ENCODE measurements at places on chromosomes 2 and 18.

GRCh38 chr2:142722569-142722968 is 154.9 kb upstream of the KYNU start:
- DNase-seq = no peak

- no peak for DNase-seq
Observed at GRCh38 chr2:195683174-195683573, 26.1 kb downstream of the SLC39A10 start.

DNA sequence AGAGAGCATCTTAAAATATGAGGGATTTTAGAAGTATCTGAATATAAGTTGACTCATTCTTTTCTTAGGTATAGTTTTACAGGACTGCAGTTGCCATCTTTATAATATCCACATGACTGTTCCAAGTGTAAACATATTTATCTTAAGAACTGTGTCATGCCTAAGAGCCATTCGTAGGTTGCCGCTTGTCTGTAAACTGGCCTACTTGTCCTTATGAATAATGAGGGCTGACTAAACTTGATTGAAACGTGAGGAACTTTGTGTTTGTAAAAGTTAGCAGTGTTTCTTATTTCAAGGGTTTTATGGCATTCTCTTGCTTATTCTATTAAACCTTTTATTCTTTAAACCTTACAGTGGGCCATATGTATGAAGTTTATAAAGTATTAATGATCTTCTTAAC is 99.6 kb downstream of the MAP3K20 start:
- no peak for DNase-seq

DNA sequence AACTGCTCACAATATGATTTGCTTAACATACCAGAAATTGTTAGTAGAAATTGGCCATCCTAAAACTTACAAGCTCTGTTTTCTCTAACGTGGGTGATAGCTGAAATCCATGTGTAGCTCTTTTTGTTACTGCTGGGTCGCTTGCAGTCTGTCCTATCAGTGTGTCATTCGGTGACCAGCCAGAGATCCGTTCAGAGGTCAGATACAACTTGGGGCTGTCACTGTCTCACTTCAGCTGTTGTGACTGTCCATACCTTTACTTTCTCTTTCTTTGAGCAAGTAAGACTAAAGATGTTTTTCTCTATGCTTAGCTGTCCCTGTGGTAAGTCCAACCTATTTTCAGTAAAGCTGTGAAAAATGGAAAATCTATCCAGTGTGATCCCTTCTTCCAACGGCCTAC is 282.9 kb upstream of the KCNH7 start:
- DNase-seq = no peak

DNA sequence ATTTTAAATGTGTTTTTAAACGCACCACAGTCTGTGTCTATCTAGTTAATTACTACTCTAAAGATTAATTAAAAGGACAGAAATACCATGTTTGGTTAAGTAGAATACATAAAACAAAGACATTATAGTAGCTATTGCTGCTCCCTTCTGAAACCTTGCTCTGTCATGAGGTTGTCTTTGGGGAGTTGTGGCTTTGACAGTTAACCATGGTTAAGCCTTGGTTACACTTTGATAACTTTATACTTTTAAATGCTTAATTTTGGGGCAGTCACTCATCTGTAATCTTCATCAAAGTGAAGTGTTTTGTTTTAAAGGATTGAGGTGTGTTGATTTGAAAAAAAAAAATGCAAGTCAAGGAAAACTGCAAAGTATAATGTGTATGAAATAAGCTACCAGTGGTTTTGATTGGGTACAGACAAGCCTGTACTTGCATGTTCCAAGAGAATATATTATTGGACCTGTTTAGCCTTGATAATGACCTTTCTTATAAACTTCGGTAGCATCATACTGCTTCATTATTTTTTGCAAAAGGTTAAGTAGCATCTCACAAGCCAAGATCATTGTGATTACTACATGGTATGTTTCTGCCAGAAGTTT is 29.8 kb upstream of the TBR1 start:
- no peak for DNase-seq

GRCh38 chr18:52337276-52337675 is 2.7 kb upstream of the DCC start:
- no peak for DNase-seq

- DNase-seq = no peak
Observed at GRCh38 chr2:241558532-241559322, at the start of gene BOK. Gene BOK (plus strand): TSS chr2:241558745. CDS start chr2:241559484, 739 bp downstream.

DNA sequence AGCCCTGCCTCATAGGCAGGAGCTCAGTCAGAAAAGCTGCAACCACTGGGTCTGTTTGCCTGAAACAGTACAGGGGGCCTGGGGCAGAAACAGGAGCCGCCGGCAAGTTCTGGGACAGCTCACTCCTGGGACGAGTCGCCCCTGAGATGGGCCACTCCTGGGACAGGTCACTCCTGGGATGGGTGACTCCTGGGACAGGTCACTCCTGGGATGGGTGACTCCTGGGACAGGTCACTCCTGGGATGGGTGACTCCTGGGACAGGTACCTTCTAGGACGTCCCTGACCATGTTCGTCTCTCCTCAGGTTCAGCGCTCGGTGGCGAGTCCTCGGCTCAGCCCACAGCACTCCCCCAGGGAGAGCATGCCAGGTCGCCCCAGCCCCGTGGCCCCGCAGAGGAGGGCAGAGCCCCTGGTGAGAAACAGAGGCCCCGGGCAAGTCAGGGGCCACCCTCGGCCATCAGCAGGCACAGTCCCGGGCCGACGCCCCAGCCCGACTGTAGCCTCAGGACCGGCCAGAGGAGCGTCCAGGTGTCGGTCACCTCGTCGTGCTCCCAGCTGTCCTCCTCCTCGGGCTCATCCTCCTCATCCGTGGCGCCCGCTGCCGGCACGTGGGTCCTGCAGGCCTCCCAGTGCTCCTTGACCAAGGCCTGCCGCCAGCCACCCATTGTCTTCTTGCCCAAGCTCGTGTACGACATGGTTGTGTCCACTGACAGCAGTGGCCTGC is 51.8 kb downstream of the NTSR2 start:
- DNase-seq = no peak

- peak; percentile 34 for DNase-seq
Observed at GRCh38 chr2:134669731-134670669, 48.8 kb downstream of the TMEM163 start.

GRCh38 chr18:13141209-13141608 is 77.4 kb upstream of the LDLRAD4 start:
- DNase-seq = no peak

DNA sequence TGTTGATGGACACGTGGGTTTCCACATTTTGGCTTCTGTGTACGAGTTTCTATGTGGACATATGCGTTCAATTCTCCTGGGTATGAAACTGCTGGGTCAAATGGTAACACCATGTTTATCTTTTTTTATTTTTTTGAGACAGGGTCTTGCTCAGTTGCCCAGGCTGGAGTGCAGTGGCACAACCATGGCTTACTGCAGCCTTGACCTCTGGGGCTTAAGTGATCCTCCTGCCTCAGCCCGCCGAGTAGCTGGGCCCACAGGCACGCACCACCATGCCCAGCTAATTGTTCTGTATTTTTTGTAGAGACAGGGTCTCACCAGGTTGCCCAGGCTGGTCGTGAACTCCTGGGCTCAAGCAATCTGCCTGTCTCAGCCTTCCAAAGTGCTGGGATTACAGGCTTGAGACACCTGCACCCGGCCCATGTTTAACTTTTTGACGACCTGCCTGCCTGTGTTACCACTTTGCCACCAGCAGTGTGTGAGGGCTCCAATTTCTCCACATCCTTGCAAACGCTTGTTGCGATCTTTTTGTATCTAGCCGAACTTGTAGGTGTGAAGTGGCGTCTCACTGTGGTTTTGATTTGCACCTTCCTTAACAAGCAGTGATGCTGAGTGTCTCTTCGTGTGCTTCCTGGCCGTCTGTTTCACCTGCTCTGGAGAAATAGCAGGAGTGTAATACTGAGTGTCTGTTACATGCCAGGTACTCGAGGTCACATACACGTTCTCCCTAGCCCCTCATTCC is 6.9 kb downstream of the HSBP1L1 start:
- no peak for DNase-seq

DNA sequence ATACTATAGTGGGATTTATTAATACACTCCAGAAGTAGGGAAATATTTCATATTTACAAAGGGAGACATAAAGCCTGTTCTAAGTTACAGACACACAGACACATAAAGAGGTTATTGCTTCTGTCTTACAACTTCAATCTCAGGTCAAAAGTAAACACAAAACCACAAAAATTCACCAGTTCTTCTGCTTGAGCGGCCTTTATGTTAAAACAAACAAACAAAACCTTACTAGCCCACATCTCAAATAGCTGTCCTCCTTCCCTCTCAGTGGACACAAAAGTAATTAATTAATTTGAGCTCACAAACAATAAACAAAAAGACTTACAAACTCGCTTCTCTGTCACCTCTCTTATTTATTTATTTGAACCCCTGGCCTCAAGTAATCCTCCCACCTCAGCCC is 1.5 kb upstream of the ASNSD1 start:
- no peak for DNase-seq

GRCh38 chr18:48790869-48791635 is 159.7 kb downstream of the SMAD7 start:
- no peak for DNase-seq

- no peak for DNase-seq
Observed at GRCh38 chr2:71711133-71711855, 257.9 kb downstream of the DYSF start.

- no peak for DNase-seq
Observed at GRCh38 chr18:32424696-32425095, 46.0 kb downstream of the GAREM1 start.

DNA sequence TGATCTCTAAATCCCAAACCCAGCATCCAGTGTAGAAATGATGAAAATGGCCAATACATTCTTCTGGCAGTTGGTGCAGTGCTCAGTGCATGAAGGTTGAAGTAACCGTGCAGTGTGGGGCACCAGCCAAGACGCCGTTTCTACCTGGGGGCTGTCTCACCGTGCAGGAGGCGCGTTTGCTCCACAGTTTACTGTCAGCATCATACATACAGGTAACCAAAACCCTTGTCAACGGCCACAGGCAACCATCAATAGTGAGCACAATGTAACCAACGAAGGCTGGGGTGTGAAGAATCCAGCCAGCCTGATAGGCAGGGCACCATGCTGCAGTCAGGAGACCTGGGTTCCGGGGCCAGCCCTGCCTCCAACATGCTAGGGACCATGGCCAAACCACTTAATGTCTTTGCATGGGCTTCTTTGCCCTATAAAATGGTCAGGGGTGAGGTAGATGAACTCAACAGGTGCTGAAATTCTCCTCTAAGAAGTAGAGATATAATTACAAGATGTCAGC is 127.5 kb upstream of the ID2 start:
- DNase-seq = no peak

- DNase-seq = no peak
Observed at GRCh38 chr2:5839550-5839949, 147.4 kb downstream of the SOX11 start.

- DNase-seq = no peak
Observed at GRCh38 chr18:22683196-22683676, 249.9 kb upstream of the RBBP8 start.

GRCh38 chr2:11574176-11575046 is 40.6 kb downstream of the GREB1 start:
- DNase-seq = no peak

DNA sequence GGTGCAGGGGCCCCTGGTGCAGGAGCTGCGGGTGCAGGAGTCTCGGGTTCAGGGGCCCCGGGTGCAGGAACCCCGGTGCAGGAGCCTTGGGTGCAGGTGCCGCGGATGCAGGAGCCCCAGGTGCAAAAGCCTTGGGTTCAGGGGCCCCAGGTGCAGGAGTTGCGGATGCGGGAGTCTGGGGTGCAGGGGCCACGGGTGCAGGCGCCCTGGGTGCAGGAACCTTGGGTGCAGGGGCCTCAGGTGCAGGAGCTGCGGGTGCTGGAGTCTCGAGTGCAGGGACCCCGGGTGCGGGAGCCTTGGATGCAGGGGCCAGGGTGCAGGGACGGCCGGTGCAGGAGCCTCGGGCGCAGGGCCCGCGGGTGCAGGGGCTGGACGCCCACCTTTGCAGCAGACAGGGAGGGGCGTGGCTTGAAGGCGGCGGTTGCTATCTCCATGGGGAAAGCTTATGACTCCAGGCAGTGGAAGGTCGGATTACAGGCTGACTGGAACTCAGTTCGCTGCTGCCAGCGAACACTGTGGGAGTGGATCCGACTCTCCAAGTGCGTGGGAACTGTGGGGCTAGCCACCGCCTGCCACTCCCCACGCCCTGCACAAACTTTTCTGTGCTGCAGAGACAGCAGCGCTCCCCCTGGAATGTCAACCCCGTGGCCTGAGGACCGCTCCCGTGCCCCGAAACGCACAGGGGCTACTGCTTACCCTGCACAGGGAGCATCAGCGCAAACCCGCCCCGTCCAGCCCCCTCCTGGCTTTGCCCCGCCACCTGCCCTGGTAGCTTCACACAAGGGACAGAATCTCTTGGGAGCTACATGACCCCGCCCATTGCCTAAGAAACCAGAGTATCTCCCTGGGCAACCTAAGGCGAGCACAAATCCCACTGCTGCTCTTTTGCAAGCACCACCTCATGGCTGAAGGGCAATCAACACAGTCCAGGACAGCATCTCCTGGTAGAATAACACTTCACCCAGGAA is 40.3 kb downstream of the COPS9 start:
- no peak for DNase-seq

DNA sequence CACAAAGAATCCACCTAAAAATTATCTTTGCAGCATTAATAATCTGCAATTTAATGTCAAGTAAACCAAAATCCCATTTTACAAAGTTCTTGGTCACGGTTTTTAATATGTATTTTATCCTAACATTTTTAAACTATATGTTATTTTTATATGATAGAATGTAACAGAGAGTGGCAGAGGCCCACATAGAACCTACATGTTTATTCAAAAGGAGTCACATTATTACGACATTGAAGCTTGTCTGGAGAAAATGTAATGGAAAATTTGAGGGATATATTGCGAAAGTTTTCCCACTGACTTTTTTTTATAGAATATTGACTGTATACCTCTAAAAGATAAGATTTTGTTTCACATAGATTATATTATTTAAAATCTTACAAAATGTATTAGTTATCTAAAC is 89.7 kb upstream of the COL3A1 start:
- no peak for DNase-seq

DNA sequence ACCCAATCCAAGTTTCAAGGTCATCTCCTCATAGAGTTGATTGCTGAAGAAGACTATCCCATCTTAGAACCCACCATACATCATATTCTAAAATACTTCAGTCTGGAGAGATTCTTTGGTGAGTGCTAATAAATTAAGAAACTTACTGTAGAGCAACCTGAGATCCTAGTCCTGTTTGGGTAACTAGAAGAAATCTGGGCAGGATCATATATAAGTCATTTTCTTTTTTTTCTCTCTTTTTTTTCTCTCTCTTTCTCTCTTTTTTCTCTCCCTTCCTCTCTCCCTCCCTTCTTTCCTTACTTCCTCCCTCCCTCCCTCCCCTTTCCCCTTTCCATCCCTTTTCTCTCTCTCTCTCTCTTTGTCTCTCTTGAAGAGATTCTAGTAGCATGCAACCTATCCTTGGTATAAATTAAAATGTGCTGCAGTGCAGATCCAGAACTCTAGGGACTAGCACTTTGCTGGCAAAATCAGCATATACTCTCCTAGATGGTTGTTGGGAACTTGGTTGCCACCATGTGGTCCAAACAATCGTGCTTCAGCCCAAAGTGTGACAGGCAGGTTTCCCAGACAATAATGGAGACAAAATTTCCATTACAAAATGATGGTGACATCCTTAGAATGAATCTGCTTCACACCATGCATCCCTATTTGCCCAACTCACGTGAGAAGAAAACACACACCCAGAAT is 399.4 kb upstream of the CELF4 start:
- no peak for DNase-seq

Data from stimulated activated CD8-positive, alpha-beta memory T cell treated with anti-CD3 and anti-CD28 coated beads, Interleukin-15, amount 100 ng/mL, for 4 hours (primary cell).